Activated naive CD4-positive, alpha-beta T cell treated with anti-CD3 and anti-CD28 coated beads for 36 hours (primary cell): ENCODE measurements at places on chromosomes 12 and 14.

DNA sequence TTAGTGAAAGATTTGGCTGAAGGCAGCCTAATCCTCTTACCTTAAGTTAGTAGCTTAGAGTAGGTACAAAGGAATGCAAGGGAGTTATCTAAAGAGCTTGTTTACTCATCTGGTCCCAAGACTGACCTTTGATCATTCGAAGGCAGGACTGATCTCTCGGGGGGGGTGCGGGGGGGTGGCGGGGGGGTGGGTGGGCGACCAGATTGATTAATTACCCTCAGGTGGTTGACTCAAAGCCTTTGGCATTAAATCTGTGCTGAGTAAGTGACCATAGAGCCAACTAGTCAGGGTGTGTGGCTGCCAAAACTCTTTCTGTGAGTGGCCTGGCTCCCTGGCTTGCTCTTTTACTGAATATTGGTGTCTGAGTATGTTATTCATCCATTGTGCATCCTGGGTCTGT is 731.9 kb upstream of the FBXO33 start:
- DNase-seq: no peak

GRCh38 chr12:98402091-98402490 is 113.3 kb upstream of the TMPO start:
- DNase-seq: no peak

GRCh38 chr12:58288190-58288589 is 346.8 kb downstream of the ATP23 start:
- no peak for DNase-seq

- peak; percentile 32 for DNase-seq
Observed at GRCh38 chr14:70873627-70874026, 33.6 kb upstream of the PCNX1 start.

DNA sequence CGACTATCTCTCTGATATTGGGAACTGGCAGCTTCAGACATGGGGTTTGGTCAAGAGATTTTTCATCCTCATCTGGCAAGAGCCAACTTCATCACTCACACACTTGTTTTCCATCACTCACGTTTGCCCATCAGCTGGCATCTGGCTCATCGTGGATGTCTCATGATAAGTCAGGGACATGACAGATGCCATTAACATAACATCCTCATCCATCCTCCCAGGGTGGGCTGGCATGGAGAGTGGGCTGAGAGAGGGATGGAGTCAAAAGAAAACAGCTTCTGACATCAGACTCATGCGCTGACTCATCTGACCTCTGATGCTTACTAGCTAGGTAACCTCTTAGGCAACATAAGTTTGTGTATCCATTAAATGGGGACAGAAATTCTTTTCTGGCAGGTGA is 1.8 kb upstream of the VSX2 start:
- DNase-seq: no peak

DNA sequence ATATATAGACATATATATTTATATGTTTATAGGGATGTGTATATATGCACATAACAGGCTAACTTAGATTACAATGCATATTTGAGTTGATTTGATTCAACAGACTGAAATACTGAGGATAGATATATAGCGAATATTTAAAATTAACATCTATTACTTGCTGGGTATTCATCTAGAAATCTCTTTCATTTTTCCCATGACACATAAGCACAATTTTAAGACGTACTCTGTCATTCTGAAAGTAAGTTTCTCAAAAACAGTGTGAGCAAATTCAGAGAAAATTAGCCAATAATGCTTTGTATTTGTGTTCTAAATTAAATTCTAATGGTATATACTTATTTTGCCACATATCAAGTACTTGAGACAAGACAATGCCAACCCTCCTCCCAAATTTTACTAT is 907.5 kb upstream of the MDGA2 start:
- no peak for DNase-seq

DNA sequence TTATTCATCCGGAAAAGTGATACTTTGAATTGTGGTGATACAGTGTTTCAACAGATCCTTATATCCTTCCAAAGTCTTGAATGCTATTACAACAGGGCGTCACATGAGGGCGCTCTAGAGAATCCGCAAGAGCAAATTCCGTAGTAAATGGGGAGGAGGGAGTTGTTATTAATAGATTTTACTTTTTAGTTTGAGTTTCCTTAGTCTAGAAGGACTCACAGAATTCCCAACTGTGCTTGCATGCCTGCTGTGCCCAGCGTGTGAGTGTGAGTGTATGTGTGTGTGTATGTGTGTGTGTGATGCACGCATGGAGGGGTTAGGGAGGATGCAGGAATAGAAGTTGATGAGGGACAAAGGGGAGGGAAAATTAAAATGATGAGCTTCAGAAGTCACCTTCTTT is 375.3 kb downstream of the C12orf75 start:
- DNase-seq: peak; percentile 24

- peak; percentile 92 for DNase-seq
Observed at GRCh38 chr12:132904718-132905328, 17.4 kb upstream of the CHFR start.

DNA sequence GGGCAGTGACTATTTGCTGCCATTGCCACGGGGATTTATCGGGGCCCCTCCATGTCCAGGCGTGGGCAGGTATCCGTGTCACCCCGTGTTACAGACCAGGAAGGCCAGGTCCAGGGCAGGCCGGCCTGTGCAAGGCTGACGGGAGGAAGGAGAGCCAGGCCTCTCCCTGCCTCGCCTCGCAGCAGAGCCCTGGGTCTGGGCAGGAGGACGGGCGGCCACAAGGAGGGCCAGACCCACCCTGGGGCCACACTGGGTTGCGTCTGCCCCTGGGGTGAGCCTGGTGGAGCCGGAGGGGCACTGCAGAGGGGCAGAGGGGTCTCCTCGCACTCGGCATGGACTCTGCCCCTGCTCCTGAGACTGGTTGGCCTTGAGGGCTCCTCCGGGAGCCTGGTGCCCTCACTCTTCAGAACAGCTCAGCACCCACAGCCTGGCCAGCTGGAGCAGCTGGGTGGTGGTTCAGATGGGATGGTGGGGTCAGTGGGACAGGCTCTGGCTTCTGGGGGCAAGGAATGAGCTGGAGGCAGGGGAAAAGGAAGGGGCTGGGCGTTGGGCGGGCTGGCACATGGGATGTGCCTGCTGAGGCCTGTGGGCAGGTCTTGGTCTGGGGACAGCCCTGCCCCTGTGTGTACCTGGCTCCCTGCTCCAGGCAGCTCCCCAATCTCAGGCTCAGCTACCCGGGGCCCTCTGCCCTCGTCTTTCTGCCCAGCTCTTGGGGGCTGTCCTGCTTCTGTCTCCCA is 53.9 kb downstream of the KIF26A start:
- DNase-seq: no peak

- DNase-seq: no peak
Observed at GRCh38 chr12:97275256-97275655, 187.3 kb upstream of the RMST start.

DNA sequence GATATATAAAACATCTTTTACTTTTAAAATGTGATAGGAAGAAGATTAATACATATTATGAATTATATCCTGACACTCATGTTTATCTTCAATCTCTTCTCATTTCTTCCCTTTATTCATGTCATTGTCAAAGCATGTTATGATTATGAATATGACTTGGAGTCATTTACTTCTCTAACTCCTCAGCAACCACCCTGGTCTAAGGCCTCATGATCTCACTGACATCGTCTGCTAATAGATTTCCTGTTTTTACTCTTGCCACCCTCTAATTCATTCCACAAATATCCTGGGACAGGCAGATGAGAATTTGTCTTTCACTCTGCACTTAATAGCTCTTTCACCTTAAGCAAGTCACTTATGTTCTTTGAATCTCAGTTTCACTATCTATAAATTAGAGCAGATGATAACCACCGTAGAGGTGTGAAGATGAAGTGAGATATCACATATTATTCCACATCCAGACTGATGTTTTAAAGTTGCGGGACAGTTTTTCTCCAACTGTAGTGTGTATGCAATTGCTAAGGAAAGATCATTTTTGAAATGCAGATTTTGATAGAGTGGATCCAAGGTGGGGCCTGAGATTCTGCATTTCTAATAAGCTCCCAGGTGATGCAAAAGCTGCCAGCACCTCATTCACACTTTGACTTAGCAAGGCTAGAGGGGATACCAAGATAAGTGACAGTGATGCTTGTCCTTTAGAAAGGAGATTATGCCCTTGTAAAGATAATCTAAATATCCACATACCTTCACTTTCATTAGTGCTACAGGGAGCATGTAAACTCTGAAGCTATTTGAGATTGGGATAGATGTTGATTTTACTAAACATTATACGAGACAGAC is 3.3 kb upstream of the IAPP start:
- no peak for DNase-seq

- no peak for DNase-seq
Observed at GRCh38 chr12:116591855-116592637, 32.9 kb downstream of the MAP1LC3B2 start.

- DNase-seq: no peak
Observed at GRCh38 chr12:104903648-104904423, 54.3 kb downstream of the SLC41A2 start.
